ENCODE measurements at places on chromosomes 5 and 9. TPM values are rescaled to one million over a fixed set of nuclear protein-coding genes. Genes with fewer than 3 reads are reported as not detected.
A peak's percentile ranks its signal among the peaks of the same experiment; 100 is the strongest.

SPRY4 gene
- polyA plus RNA-seq: 30.1 TPM

GRCh38 chr5:141475625-141476131, at the start of gene PCDHGC3:
PCDHGC3 (plus strand) TSS chr5:141475966; CDS start chr5:141476117, 151 bp downstream.
- peak; percentile 93 for DNase-seq

GRCh38 chr5:133610489-133611356, 1.6 kb downstream of the FSTL4 start:
- DNase-seq: peak; percentile 68

RIOK2 gene
- polyA plus RNA-seq: 44.4 TPM

DNA sequence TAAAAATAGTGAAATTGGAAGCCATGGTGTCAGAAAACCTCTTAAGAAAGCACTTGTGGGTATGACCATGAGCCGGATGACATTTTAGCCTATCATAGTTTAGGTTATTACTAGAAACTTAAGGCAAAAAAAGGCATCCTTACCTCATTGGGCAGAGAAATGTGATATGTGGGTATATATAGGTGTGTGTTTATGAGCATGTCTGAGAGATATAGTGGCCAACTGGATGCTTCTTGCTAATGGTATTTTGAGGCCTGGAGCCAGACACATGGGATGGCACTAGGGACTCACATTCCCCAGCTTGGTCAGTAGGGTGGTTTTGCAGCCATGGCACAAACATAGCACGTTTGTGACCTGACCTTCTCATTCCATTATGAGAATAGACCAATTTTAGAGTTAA, 295.6 kb upstream of the MEF2C start:
- no peak for DNase-seq

DNA sequence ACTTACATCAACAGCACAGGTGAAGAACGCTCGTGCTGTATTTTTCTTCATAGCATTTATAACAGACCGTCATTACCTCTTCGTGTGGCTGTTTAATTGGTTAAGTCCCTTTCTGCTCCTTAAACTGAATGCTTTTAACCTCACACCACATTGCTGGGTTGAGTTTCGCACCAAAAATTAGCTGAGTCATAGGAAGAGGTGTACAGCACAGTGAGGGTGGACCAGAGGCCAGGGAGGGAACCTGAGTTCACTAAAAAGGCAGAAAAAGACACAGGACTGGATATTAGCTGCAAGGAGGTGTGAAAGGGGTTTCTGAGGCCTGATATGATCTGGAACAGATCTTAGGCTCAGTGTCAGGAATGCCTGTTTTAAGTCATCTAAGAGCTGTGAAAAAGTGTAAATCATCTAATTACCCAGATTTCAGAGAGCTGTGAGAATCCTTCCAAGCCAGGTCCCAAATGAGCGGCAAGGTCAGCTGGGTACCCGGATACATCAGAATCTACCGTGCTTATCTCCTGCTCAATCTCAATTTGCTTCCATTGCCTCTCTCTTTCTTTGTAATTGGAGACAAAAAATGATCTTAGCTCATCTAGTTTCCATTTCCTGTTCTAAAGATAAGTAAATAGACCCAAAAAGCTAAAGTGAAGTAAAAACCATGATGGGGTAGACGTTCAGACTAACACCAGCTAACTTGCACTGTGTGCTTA, 7.1 kb upstream of the CFAP90 start:
- no peak for DNase-seq

PAXX gene
- 23.3 TPM for polyA plus RNA-seq

GRCh38 chr5:142576303-142576702, 109.6 kb downstream of the FGF1 start:
- DNase-seq: no peak

DNA sequence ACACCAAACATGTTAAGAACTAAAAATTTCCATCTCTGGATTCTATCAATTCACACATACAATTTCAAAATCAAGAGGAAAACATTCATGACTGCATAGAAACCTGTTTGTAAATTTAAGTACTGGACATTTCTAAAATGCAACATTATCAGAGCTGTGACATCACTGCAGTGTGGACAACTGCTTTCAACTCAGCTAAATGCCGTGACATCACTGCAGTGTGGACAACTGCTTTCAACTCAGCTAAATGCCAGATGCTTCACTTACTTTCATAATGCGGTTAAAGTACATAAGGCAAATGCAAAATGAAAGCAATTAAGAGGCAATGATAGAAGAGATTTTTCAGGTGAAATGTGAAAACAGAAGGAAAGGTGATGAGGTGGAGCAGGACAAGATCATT, 161.5 kb downstream of the ARL15 start:
- DNase-seq: no peak

DNA sequence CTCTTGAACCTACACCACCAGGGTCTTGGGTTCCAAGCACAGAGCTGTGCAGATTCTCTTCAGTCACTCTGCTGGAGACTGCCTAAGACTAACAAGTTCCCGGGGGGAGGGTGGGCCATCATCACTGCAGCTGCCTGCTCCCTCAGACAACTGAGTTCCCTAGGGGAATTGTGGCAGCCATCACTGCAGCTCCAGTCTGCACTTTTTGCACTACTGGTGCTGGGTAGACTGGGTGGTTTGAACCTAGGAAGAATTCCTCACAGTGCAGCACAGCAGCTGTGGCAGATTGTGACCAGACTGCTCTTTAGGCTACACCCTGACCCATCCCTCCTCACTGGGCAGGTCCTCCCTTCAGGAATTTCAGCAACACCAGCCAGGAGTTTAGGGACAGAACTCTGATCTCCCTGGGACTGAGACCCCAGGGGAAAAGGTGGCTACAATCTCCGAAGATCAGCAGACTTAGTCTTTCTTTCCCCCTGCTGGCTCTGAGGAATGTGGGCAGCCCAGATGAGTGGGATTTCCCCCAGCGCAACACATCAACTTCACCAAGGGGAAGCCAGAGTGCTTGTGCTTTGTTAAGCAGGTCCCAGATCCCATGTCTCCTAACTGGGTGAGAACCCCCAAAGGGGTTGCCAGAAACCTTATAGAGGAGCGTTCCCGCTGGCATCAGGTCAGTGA, 30.9 kb upstream of the RGMB start:
- DNase-seq: no peak

SLC6A3 gene
- polyA plus RNA-seq: 0.60 TPM

PCDHA5 gene
- polyA plus RNA-seq: 0.18 TPM

DNA sequence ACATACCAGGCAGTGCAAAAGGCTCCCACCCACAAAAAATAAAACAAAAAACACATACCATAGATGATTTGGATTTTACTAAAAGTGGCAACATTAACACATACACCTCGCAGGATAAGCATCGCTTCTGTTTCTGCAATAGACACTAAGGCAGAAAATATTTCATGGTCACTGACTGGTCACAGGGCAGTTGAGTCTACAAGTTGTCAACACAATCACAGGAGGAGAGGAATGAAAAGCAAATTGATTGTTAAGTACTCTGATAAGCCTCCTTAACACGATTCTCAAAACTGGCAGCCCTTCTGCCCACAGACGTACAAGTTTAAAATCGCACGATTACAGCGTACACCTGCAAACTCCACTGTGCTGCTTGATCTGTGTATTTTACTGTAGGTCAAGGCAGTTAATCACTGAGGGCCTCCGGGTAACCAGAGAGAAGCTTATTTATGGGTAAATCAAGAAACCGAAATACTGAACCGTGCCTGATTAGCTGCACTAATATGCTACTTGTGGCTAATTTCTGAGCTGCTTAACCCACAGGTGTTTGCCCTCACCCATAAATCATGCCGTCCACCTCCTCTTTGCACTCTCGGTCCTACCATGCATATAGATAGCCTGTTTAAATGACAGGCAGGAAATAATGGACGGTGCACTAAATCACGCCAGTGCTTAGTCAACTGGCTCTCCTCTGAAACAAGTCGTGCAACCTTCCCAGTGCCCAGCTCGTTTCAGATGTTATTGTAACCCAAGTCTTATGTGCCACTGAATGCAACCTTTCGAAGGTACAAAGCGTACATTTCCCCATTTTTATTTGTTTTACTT, 659.4 kb upstream of the ADAMTS16 start:
- peak; percentile 74 for DNase-seq

DNA sequence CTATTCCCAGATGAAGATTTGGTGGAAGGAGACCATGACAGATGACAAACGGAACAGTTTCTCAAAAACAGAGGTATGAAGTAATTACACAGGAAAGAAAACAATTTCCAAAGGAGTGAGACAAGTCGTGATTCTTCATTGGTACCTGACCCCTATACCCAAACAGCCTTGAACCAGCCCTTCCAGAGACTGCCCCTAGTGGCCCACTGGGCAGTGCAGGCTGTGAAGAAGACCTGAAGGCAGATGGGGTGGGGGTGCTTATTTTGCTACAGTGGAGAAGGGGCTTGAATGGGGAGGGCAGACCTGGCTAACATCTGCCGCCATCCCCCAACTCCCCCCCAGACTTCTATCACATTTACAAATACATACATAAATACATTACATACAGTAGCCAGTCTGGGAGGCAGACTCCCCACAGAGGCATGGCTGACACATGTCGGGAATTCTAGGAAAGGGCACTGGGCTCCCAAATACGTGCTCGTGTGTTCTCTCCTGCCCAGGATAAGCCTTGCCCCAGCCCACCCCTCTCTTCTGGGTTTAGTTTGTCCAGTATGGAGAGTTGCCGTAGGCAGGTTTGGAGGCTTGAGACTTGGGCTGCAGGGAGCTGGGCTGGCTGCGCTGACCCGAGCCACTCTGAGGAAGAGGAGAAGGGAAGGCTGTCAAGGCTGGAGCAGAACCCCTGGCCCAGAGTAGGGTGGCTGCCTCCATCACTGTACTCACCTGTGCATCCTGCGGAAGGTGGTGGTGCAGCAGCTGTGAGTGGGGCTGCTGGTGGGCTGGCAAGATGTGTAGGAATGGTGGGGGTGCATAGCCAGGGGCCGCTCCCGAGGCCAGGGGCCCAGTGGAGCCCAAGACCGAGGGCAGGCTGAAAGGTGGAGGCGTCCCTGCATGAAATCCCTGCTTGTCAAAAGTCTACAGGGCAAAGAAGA, 105.3 kb downstream of the UBE2R2 start:
- DNase-seq: no peak

EPB41L4B gene
- 17.4 TPM for polyA plus RNA-seq

- no peak for DNase-seq
These were observed 1098.8 kb downstream of the DTWD2 start for GRCh38 chr5:117889596-117889995.

OR4F3 gene
- not detected for polyA plus RNA-seq

DNA sequence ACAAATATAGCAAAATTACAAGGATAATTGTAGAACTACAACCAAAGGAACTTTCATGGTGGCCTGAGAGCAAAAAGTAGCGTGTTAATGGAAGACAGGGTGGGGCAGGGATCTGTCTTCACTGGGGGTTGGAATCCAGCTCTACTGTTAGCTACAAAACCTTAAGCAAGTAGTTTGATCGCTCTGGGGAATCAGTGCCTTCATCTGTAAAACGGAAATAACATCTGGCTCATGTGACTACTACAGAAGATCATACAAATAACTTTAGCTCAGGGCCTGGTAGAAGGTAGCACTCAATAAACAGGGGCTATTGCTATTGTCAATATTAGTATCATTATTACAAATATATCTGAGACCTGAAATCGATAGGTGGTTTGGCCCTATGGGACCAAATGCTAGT, 40.4 kb downstream of the ZNF608 start:
- no peak for DNase-seq

CDHR2 gene
- polyA plus RNA-seq: 25.0 TPM

GRCh38 chr5:178487911-178488600, 102.1 kb downstream of the COL23A1 start:
- DNase-seq: no peak

PRR7 gene
- 1.0 TPM for polyA plus RNA-seq

UGT3A2 gene
- 20.1 TPM for polyA plus RNA-seq

DNA sequence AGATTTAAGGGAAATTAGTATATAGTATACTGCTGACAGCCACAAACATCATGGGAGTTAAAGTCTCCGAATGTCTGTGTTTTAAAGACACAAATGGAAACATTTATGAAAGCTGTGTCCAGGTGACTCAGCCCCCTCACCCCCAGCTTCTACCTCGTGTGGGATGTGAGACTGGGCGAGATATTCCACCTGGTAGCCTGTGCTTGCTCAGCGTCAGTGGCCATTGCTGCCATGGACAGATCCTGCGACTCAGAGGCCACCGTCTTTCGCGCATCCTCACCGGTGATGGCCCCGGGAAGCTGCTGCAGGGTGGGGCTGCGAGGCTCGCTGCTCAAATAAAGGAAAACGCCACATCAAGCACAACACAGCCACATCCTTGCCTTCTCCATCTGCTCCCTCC, 31.2 kb upstream of the EXOC3 start:
- DNase-seq: no peak

Data from left kidney (tissue), 8 donors.